Stimulated activated CD4-positive, alpha-beta T cell treated with anti-CD3 and anti-CD28 coated beads, TNF-alpha, amount 100 ng/mL, for 48 hours (primary cell): ENCODE measurements at places on chromosomes 1 and 21.

- DNase-seq: no peak
Measured at GRCh38 chr21:39631842-39632562, 19.3 kb downstream of the B3GALT5 start.

DNA sequence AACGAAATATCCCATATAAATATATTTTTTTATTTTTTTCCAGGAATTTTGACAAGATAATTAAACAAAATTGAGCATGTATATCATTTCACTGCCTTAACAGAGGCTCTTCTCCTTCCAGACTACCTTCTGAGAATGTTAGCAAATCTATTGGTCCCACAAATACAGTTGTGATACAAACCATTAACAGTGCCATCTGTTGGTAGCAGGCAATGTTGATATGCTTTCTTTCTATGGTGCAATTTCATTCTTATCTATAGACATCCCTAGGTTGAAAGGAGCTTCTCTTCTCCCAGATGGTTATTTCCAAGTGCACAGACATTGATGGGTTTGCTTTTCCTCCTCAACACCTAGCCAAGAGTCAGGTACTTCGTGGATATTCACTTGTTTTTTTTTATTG, 303.6 kb downstream of the USH2A start:
- no peak for DNase-seq

DNA sequence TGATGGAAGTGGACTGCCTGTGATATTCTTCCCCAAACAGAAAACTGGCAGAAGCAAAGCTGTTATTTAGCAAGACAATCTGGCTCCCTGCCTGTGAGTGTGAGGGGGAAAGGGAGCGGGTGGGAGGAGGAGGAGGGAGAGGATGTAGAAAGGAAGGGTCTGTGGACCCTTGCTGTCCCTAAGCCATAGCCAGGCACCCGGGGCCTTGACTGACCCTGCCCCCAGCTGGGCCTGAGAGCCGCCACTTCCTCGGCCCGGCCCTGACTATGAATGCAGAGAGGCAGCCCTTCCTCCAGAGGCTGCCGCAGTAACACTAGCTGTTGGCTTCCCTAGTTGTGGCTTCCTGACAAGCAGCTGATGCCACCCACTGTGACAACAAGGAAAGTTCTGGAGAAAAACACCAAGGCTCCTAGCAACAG, 13.9 kb downstream of the PLA2G2F start:
- no peak for DNase-seq

DNA sequence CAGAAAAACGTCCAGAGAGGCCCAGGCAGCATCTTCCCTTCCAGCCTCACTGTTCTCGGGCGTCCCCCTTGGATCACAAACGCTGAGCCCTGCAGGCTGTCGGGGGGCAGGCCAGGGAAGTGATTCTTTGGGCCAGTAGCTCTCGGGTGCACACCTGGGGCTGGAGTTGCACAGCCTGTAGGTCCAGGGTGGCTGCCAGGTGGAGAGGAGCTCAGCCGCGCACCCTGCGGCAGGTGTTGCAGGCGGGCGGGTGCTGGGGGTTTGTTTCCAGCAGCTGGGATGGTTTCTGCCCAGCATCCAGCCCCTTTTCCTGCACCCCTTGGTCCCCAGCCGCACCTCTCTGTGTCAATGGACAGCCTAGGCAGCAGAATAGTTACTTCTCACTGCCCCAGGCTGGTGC, 15.7 kb downstream of the PRDM16 start:
- no peak for DNase-seq

DNA sequence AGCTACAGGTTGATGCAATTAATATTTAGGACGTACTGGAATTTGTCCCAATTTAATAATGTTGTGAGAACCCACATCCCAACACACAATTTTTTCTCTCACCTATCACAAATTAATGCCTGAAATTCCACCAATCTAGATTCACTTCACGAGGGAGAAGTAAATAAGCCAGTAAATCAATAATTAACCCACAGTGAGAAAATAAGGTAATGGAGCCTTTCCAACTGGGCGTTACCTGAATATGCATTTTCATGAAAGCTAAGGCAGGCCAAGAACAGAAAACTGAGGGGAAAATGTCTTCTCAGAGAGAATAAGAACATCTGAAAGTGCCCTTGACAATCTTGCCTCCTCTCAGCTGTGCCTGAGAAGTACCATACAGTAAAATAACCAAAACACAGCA, 240.8 kb upstream of the NR5A2 start:
- no peak for DNase-seq

GRCh38 chr1:48200166-48200900, 22.2 kb upstream of the SLC5A9 start:
- no peak for DNase-seq

- DNase-seq: no peak
Measured at GRCh38 chr1:41277371-41277975, 35.4 kb upstream of the SCMH1 start.

- no peak for DNase-seq
Measured at GRCh38 chr1:235067396-235068157, 61.1 kb downstream of the TOMM20 start.
